Adrenal gland (tissue), 19 donors: ENCODE measurements at places on chromosomes 1 and 21.
A peak's percentile ranks its signal among the peaks of the same experiment; 100 is the strongest.

GRCh38 chr1:9687120-9687873 lies 35.8 kb downstream of the PIK3CD start:
- peak; percentile 59 for DNase-seq

GRCh38 chr21:30408782-30409494 lies 13.1 kb downstream of the KRTAP13-1 start:
- DNase-seq = no peak

DNA sequence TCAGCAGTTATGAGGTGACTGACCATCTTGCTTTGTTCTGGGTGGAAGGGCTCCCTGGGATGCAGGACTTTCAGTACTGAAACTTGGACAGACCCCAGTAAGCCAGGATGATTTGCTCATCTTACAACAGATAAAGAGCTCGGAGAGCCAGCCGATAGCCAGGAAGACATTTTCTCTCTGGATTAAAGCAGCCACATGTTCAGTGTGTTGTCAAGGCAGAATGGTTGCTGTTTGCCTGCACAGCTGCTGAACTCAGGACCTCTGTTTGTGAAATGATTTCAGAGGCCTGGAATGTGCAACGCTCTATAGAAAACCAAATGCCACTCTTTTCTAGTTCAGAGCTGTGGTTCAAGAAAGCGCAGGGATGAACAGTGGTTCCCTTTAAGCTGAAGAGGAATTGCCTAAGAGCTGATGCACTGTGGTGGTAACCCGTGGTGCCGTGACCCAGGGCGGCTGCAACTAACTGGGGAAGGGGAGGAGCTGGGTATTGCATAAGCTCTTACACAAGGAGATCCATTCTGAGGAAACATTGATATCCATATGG lies 40.7 kb downstream of the CASQ2 start:
- peak; percentile 64 for DNase-seq

- DNase-seq = no peak
These were observed 9.3 kb downstream of the GLIS1 start for GRCh38 chr1:53729456-53730223.

GRCh38 chr21:35084869-35085268 lies 35.8 kb upstream of the RUNX1 start:
- no peak for DNase-seq

DNA sequence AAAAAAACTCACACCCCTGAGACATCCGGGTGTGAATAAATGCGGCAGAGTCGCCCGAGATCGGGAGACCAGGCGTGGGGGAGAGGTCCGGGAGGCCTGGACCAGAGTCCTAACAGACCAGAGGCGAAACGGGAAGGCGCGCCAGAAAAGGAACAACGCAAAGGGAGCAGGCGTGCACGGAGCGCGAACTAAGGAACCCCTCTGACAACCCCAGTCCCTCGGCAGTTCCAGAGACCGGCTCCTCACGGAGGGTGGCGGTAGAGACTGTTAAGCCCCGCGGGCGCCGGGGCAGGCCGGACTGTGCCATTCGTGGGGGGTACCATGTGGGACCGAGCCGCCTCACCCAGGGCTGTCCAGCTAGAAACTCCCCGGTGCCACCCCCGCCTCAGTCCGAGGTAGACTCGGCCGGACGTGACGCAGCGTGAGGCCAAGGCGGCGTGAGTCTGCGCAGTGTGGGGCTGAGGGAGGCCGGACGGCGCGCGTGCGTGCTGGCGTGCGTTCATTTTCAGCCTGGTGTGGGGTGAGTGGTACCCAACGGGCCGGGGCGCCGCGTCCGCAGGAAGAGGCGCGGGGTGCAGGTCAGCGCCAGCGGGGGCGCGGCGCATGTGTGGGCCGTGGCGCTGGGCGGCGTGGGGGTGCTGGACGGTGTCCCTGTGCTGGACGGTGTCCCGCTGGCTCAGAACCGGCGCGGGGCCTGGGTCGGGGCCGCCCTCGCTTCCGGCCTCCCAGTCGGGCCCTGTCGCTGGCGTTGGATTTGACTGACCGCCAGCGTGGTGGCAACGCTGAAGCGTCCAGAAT lies at the start of gene PARK7:
PARK7 (plus strand) TSS at position 496 of the 798 bp plus-strand sequence. CDS start 1,075 bp downstream, outside the sequence.
- peak; percentile 100 for DNase-seq

DNA sequence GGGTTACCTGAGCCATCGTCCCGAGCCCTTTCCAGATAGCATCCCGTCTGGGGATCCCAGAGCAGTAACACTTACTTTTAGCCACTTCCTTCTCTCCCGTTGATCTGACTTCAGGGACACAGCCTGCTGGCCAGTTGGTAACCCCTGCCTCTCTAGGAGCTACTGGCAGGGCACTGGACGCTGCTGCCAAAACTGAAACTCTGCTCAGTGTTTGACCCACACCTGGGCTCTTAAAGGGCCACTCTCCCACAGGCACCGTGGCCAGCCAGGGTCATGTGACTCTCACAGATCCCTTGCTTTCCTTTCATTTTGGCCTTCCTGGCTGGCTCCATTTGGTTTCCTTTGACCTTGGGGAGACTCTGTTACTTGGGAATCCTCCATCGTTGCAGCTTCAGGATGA lies at the start of gene PIGR:
PIGR (minus strand) TSS at position 206 of the 400 bp plus-strand sequence. CDS start 5,935 bp downstream, outside the sequence.
- no peak for DNase-seq

DNA sequence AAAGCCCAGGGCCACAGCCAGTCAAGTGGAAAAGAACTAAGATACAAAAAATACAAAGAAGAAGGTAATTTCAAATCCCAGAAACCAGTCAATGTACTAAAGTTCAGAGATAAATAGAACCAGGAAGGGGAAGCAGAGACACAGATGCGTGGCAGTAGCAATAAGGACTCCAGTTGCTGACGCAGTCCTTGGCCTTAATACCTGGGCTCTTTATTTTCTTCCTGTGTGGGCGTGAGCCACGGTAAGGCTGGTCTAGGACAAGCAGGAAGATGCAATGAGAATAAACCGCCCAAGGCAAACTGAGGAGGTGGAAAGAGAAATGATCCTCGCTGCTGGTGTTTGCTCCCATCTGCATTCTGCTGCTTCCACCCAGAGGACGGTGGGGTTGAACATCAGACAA lies 65.6 kb upstream of the PLXNA2 start:
- DNase-seq = no peak

DNA sequence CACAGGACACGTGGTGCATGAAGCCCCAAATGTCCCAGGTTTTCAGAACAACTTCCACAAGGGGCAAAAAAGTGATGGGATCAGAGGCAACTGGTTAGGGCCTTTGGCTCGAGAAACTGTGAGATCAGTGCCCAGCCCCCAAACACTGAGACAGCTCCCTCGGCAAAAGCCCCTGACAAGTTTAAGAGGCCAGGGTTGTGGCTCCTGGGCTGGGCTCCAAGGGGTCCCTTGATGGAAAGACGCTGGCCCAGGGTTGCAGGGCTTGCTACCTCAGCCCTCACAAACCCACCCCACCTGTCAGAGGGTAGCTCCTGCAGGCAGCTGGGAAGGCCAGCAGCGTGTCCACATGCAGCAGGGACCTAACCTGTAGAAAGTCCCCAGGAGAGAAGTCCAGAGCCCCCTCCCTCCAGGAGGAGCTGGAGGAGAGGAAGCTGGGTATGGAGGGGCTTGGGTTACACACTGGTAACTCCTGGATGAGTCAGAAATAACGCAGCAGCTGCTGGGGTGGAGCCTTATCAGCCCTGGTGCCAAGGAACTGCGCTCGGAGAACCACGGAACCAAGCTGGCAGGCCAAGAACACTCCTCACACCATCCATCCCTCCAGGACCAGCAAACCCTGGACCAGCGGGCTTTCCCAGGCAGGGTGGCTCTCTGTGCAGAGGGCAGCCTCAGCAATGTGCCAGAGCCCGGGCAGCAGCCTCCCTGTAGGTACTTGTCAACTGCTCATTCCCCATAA lies 37.5 kb downstream of the CTNNBIP1 start:
- DNase-seq = no peak

DNA sequence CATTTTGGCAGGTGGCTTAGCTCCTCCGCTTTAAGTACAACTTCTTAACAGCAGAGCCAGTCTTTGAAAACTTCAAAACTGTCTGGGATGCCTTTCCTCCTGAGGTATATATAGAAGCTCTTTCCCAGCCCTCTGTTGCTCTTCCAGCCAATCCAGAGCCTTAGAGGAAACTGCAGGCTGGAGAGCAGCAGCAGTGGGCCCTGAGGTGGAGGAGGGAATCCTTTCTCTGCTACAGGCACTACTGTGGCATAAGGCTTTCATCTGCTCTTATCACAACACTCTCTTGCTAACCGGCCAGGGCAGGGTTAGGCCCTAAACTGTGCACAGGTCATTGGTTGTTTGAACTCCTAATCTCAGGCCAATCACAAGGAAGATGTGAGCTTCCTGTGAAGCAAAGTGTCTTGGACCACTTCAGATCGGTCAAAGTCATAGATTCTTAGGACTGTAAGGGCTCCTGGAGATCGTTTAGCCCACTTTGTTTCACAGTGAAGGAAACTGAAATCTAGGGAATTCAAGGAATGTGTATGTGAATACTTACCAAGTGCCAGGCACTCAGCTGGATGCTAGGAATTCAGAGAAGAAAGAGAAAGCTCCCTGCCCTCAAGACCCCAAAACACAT lies at the start of gene RGS5:
RGS5 (minus strand) TSS at position 84 of the 619 bp plus-strand sequence; CDS start at position 3, 81 bp downstream.
- DNase-seq = no peak

- DNase-seq = no peak
These were observed 105.2 kb upstream of the ZNF648 start for GRCh38 chr1:182166750-182167149.

DNA sequence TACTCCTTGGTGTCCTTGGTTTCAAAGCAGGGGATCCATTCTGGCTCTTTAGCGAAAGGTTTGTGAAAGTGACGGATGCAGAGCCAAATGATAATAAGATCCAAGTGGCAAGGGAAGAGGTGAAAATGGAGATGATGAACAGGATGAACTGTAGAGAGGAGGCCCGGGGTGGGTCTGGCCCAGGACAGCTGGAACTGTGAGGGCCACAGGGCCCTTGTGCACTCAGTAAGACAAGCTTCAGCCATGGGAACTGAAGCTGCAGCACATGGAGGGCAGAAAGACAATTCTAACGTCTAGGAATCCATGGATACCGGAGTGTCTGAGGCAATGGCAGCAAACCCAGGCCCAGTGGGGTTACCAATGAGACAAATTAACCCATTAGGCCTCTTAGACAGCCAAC lies 4.8 kb downstream of the KCNA2 start:
- DNase-seq = no peak

DNA sequence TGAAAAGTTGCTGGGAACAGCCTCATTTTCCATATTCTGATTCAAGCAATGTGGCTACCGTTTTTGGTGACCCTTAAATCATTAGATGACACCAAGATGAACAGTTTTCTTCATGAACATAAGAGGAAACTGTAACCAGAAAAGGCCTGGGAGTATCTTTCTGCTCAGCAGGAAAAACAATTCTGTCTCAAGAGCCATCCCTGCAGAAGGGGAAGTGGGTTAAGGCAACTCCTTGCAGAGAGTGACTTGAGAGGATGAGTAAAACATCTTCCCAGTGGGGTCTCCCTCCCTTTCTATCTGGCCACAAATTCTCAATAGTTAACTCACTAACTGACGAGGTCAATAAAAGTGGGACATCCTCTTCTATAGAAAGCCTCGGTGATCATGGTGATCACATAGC lies 187.6 kb upstream of the NRIP1 start:
- no peak for DNase-seq

GRCh38 chr1:32939655-32940371 lies 24.8 kb downstream of the RNF19B start:
- DNase-seq = no peak

GRCh38 chr1:45848097-45848496 lies 44.7 kb downstream of the MAST2 start:
- DNase-seq = no peak

- DNase-seq = no peak
These were observed 467.5 kb upstream of the CXADR start for GRCh38 chr21:17045214-17045853.

- DNase-seq = no peak
These were observed 296.1 kb downstream of the PDE4B start for GRCh38 chr1:66088787-66089186.

GRCh38 chr1:30110846-30111245 lies 612.5 kb downstream of the MATN1 start:
- DNase-seq = no peak

GRCh38 chr1:93967306-93967705 lies 58.1 kb upstream of the GCLM start:
- no peak for DNase-seq

GRCh38 chr1:97007840-97008604 lies 286.4 kb downstream of the PTBP2 start:
- DNase-seq = no peak

GRCh38 chr1:30981172-30981571 lies 72.6 kb upstream of the SDC3 start:
- DNase-seq = no peak

GRCh38 chr1:19021845-19022244 lies 65.4 kb upstream of the IFFO2 start:
- DNase-seq = no peak
